CD4-positive, alpha-beta T cell treated with Interleukin-1 beta for 1 hour (primary cell): ENCODE measurements at places on chromosomes 6 and 20.

DNA sequence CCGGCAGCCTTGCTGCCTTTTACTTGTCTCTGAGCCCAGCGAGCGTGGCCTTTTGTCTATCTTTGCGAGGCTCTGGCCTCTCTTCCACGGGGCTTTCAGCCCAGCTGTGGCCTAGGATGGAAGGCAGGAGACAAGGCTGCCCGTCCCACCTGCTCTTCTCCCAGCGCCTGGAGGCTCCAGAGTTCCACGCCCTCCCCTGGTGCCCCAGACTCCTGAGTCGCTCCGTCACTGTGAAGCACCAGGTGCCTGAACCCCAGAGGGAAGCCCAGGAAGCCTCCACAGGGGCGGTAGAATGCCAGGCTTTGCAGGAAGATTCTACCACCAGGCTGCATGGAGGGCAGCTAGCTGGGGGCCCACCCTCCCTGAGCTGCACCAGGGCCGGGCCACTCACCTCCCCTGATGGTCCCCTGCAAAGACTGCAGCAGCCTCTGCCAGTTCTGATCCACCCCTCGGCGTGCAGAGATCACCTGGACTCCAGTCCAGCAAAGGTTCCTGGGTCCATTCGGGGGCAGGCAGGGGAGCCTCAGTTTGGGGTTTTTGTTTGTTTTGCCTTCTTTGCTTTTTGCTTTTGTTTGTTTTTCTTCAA is 384.6 kb downstream of the CDH4 start:
- DNase-seq = no peak

DNA sequence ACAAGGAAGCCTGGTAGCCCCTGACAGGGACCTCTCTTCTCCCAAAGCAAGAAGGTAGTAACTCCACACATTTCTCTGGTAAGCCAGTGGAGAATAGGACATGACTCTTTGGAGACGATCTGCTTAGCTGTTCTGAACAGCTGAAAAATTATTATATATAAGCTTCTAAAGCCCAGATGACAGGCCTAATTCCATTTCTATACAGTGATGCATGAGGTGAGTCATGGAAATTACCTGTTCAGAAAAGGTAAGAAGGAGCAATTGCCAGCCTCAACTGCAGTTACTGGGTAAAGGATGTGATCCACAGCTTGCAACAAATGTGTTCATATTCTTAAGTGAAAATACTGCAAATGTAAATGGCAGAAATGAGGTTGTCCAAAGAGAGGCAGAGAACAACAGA is 54.0 kb downstream of the PREP start:
- no peak for DNase-seq

DNA sequence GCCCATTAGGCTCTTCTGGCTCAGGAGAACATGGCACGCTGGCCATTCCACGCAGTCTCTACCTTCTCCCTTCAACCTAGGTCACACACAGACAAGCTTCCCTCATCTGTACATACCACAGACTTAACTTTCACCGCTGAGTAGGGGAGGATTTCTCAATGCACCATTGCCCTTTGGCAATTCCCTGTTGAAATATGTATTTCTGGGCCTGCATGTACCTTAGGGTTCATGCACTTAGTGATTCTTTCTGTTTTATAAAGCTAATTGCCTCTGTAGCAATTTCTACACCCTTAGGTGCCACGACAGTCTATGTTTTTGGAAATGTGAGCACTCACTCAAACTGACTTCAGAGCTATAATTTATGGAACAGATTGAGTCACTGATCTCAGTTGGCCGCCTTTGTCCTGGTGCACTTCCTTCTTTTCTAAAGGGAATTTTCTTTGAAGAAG is 253.8 kb upstream of the PRDM1 start:
- no peak for DNase-seq

GRCh38 chr20:1310071-1310470 is 18.9 kb downstream of the SDCBP2 start:
- DNase-seq = no peak

DNA sequence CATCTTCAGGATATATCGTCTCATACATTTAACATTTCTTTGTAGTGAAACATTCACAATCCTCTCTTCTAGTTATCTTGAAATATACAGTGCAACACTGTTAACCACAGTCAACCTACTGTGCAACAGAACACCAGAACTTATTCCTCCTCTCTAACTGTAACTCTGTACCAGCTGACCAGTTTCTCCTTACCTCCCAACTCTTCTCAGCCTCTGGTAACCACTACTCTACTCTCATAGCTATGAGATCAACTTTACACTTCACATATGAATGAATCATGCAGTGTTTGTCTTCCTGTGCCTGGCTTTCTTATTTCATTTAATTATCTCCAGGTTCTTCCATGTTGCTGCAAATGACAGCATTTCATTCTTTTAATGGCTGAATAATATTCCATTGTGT is 337.6 kb downstream of the BTBD9 start:
- DNase-seq = no peak

- DNase-seq = no peak
Observed at GRCh38 chr20:33673114-33673409, 1.2 kb downstream of the NECAB3 start.

DNA sequence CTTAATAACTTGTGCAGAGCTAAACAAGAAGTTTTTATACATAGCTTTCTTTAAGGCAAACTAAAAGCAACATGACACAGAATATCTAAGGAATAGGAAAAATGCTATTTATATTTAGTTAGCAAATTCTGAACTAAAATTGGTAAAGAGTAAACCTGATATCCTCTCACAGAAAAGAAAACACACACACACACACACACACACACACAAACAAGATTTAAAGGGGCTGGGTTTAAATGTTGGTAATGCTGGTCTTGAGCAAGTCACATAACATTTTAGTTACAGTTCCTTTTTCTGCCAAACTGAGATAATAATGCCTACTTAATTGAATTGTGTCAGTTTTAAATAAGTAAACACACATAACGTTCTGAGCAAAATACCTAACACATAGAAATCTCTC is 1.6 kb downstream of the TRDN start:
- no peak for DNase-seq

DNA sequence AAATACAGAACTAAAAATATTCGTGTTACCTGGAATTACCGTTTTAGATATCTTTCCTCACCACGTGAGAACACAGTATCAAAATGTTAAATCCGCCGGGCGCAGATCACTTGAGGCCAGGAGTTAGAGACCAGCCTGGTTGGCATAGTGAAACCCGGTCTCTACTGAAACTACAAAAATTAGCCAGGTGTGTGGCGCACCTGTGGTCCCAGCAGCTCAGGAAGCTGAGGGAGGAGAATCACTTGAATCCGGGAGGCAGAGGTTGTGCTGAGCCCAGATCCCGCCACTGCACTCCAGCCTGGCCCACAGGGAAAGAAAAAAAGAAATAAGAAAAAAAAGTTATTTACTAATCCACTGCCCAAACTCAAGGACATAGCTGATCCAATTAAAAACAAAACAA is 4.8 kb upstream of the DDX43 start:
- no peak for DNase-seq

GRCh38 chr6:1940381-1940780 is 305.0 kb downstream of the GMDS start:
- DNase-seq = no peak

- peak; percentile 34 for DNase-seq
Observed at GRCh38 chr6:37547564-37548061, 47.9 kb upstream of the CCDC167 start.

GRCh38 chr6:95208621-95209020 is 368.7 kb upstream of the MANEA start:
- no peak for DNase-seq

GRCh38 chr20:32970115-32970972 is 33.9 kb downstream of the SUN5 start:
- DNase-seq = no peak

GRCh38 chr6:81847866-81848265 is 95.4 kb upstream of the TENT5A start:
- no peak for DNase-seq

- no peak for DNase-seq
Observed at GRCh38 chr6:123042401-123042800, 46.4 kb downstream of the CLVS2 start.

DNA sequence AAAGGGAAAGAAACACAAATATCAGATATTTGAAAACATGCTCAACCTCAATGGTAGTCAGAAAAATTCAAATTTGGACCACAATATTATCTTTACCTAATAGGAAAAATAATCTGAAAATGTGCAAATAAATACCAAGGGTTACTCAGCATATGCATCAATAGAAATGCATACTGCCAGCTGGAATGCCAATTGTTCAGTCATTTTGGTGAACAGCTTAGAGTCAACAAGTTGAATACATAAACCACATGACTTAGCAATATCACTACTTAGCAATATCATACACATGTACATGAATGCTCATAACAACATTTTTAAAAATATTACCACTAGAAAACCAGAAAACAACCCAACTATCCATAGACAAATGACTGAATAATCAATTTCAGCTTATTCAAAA is 212.7 kb downstream of the PTPRK start:
- DNase-seq = no peak

- DNase-seq = no peak
Observed at GRCh38 chr20:58138395-58138794, 90.1 kb downstream of the ANKRD60 start.

GRCh38 chr6:13550656-13551055 is 23.7 kb upstream of the SIRT5 start:
- no peak for DNase-seq

DNA sequence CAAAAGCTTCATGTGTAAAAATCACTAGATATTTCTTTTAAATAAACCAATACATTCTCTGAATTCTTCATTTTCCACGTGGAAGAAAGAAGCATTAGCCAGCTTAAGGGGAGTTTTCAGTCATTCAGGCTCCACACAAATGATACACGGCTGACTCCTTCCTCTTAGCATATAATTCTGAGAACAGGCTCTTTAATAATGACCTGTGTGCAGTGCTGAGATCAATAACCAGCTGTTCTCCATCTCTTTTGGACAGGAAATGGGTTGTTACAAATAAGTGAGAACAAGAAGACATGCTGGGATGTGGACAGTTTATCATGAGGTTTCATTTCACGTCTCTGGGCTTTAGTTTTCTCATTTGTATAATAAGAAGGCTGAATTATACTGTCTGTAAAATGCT is 146.9 kb upstream of the C6orf118 start:
- no peak for DNase-seq

DNA sequence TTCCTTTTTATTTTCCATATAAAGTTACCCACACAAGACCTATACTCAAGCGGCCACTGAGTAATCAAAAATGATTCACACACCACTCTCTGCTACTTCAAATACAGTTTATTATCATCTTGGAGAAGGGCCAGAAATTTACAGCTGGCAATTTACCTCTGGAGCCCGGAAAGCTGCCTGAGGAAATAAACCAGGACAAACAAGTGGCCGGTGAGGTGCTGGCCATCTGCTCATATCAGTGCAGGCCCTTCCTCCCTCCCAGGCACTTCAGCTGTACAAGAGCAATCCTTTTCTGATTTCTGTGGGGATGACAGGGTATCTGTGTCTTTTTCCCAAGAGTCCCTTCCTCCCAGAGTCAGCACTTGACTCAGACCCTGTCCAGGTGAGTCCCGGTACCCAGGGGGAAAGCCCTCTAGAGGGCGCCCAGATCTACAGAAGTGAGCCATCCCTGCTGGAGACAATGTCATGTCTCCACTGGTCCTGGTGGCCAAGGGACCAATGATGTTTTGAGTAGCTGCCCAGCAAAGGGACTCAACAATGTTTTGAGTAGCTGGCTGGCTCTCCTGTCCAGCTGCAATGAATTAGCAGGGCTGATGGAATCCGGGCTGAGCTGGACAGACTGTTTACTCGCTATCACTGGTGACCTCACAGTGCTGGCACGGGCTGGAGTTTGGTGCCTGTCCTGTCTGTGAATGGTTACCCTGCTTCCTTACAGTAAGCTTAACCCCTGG is 23.6 kb downstream of the LRP11 start:
- DNase-seq = peak; percentile 14

DNA sequence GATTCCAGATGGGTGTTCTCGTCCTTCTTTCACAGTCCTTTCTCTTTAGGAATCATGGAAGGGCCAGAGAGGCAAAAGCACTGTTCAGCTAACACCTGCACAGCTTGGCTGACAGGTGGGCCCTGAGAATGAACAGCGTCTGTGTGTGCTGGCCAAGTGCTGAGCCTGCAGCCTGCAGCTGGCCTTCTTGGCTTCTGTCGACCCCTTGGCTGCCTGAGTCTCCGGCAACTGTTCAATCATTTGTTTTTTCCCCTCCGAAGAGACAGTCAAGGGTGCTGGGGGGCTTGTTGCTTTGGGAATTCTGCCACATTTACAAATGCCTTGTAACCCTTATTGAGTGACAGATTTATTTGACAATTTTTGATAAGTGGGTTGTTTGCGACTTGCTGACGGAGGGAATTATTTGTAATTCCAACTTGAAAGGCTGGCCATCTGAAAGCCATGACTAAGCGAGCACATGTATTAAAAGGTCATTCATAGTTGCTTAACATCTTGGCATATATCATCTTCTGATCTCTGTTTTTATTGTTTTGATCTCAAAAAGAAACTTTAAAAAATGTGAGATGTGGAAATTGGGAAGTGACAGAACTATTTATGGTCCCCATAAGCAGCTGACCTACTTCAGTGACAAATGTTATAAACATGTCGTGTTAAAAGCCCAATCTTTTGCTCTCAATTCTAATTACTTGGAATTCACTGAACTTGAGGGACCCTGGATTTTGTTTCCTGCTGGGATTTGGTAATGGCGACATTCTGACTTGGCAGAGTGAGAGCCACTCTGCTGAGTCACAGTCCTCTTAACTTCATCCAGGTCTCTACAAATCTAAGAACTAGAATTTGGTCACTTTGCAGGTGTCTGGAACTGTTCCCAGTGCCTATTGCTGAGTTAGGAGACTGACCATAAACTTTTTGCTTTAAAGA is 41.9 kb upstream of the FERMT1 start:
- no peak for DNase-seq

- no peak for DNase-seq
Observed at GRCh38 chr20:44014807-44015732, 100.4 kb downstream of the TOX2 start.

- DNase-seq = no peak
Observed at GRCh38 chr6:82113231-82113630, 134.3 kb downstream of the IBTK start.

- DNase-seq = no peak
Observed at GRCh38 chr6:143299253-143300166, 151.0 kb downstream of the ADAT2 start.
